ENCODE measurements at places on chromosomes 7 and 10. TPM values are rescaled to one million over a fixed set of nuclear protein-coding genes. Genes with fewer than 3 reads are reported as not detected.

The PROSER2 gene
- total RNA-seq: 26.4 TPM

The EPHB4 gene
- total RNA-seq: 43.7 TPM

The LRRN3 gene
- total RNA-seq: 0.24 TPM

The IGF2BP3 gene
- total RNA-seq: 0.19 TPM

The CTAGE8 gene
- 0.81 TPM for total RNA-seq

The CPA2 gene
- total RNA-seq: not detected

The PBLD gene
- 120 TPM for total RNA-seq

The LRMDA gene
- total RNA-seq: 13.2 TPM

The FAM25G gene
- total RNA-seq: not detected

The SEPTIN14 gene
- total RNA-seq: not detected

The SMKR1 gene
- total RNA-seq: not detected

The PKD2L1 gene
- total RNA-seq: not detected

The ZNF485 gene
- 1.2 TPM for total RNA-seq

The CALN1 gene
- total RNA-seq: 0.06 TPM

The TEX47 gene
- not detected for total RNA-seq

The PON3 gene
- 256 TPM for total RNA-seq

Data from right lobe of liver (tissue), 6 donors.